ENCODE measurements at places on chromosomes 2 and 18.

GRCh38 chr2:216936954-216937357 is 77.1 kb upstream of the TNP1 start:
- no peak for DNase-seq

DNA sequence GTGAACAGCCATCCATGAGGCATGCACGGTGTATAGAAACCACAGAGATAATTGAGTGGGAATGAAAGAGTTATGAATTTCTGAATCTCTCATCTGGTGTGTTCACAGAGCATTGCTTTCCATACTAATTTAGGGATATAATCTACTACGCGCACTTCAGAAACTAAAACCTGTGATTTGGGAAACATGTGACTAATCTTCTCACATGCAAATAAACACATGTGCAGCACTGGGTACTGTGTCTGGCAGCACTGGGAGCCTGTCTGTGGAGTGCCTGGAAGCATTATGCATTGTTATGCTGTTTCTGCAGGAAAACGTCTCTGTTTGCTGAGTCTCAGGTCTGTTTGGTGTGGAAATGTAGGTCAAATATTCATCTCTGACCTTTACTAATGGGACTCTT is 287.3 kb downstream of the CMPK2 start:
- DNase-seq = no peak

DNA sequence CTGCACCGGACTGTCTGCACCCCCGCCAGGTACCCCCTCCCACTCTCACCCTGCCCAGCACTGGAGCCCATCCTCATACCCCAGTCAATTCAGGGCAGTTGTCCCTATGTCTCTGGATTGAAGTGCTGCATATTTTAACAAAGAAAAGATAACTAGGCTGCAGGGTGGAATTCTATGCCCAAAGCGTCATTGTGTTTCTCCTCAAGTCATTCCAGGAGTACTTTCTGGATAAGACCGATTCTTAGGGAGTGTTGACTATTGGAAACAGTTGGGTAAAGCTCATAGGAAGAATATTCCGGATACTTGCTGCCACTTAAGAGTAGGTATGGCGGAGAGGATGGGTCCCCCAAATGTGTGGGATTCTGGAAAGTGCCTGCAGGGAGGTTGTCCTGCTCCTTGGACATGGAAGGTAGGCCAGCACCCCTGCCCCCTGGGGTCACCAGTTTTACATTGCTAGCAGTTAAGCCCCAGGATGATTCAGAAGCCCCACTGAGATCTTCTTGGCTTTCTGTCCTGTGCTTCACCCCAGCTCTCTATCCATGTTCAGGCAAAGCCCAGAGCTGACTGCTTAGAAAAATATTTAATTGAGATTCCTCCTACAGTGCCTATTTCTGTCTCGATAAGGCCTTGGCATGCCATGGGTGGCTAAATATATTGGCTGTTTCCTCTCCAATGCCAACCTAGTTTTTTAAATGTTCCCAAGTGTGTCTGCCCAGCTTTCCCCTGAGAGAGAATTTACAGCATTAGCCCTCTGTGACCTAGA is 48.2 kb downstream of the RPL37A start:
- no peak for DNase-seq

DNA sequence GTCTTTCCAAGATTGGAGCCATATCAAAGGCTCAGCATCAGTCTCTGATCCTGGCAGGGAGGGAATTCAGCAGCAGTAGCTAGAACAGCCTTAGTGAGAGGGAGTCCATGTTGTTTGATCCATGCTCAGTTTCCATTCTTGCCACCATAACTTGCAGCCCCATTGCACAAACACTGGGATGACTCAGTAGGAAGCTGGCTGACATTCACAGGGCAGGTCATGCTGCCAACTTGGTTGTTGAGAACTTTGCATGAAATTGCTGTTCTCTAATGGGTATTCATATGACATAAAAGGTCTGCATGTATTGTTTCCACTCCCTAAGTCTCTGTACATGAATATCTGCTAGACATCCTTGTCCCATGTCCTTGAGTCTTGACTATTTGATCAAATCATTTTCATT is 29.9 kb upstream of the STAT4 start:
- DNase-seq = no peak

DNA sequence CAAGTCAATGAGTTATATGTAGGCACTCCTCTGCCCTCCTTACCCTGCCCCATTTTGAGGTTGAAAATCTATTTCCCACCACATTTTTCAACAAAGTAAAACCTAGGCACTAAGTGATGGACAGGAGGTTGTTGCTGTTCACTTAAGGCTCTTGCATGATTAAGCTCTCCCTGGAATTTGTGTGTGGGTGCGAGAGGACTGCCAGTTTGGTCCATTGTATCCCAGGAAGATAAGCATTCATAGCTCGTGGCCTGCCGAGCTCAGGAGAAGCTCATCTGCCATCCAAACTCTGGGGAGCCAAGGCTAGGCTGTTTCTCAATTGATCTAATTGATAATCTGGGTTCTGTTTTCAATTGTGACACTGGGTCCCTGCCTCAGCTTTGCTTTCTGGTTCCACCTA is 4.7 kb upstream of the MAP4K4 start:
- no peak for DNase-seq

GRCh38 chr2:213491376-213491775 is 207.1 kb downstream of the SPAG16 start:
- DNase-seq = no peak

GRCh38 chr2:237667893-237668292 is 40.5 kb downstream of the LRRFIP1 start:
- DNase-seq = no peak

DNA sequence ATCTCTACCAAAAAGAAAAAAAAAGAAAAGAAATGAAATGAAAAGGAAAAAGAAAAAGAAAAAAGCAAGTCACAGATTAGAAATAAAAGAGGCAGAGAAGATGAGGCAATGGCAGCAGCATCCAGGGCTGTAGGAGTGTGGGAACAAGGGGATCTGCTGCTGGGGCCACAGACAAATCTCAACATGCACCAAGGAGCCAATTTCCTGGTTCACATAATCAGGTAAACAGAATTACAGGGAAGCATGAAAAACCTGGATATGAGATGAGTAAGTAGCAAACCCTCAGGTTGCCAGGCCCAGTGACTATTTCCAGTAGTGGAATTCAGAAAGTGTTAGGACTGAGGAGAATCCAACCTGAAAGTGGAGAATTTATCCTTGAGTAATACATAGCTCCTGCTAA is 77.4 kb upstream of the ARHGAP28 start:
- DNase-seq = no peak

GRCh38 chr18:6495536-6495935 is 80.8 kb upstream of the L3MBTL4 start:
- no peak for DNase-seq

DNA sequence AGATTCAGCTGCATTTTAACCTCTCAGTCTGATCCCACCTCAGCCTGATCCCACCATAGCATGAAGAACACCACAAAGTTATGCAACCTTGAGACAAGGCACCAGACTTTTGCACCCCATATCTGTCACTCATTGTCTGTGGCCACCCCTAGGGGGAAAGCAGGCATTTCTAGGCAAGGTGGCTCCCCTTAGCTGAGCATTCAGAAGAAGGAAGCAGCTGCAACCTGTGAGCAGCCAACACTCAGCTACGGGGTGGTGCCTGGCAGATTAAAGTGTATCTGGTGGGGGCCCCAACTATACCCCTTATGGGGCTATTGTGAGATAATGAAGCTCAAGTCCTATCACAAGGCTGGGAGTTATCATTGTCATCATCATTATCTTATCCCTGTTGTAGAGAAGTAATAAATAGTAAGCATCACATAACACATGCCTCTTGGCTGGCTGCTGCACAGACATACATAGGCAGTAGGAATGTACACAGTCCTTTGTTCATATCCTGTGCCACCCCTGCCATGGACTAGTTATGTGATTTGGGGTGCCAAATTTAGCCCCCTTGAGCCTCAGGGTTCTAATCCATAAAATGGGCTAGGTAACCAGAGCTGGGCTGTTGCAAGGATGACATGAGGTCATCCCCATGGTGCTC is 20.6 kb upstream of the TMEM163 start:
- no peak for DNase-seq

GRCh38 chr18:23244401-23244800 is 109.1 kb downstream of the CABLES1 start:
- DNase-seq = no peak

- no peak for DNase-seq
These were observed 62.2 kb downstream of the ALPK2 start for GRCh38 chr18:58566556-58567292.

DNA sequence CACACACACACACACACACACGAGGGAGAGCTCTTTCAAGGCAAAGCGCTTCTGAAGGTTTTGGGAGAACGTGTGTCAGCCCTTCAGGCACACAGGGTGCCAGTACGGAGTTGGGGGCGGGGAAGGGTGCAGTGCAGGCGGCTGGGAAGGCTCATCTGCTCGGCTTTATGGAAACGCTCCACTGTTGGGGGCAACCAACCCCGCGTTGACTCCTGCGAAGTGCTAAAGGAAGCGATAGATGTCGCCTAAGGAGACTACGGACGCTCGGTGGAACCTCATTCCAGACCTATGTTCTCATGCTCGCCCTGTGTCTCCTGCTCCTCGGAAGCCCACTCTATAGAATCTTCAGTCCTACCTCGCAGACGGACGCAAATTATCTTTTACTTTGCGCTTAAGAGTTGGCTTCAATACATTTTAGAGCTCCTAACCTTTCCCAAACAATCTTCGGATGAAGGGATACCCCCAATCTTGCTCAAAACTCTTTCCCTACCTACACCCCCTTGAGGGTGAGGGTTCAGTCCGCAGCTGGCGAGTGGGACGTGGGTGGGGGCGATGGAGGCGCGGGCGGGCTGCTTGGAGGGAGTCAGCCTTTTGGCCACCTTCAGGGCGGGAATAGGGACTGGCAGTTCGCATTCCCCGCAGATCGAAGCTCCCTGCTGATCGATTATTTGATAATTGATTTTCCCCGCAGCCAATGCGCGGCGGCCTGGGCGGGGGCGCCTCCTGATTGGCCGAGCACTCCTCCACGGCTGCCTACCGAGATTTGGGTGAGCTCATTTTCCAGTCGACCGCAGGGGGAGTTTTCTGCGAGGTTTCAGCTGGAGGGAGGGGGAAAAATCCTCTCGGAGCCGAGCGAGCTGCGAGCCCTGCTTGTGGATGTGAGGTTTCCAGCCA is 1.9 kb upstream of the MEIS1 start:
- peak; percentile 91 for DNase-seq

GRCh38 chr2:143451642-143452281 is 322.5 kb downstream of the ARHGAP15 start:
- DNase-seq = no peak

- peak; percentile 31 for DNase-seq
These were observed 14.3 kb upstream of the ST8SIA5 start for GRCh38 chr18:46771141-46771540.

DNA sequence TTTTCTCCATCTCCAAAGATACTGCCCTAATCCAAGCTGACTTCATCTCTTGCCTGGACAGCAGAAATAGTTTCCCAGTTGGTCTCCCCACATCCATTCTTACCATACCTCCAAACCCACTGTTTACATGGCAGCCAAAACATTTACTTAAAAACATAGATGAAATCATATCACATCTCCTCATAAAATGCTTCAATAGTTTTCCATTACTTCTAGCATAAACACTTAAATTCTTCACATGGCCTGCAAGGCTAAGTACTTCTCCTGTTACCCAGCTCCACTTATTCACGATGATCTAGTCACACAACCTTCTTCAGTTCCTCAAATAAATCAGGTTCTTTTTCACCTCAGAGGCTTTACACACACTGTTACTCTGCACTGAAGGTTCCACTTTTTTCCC is 185.8 kb upstream of the ACVR2A start:
- no peak for DNase-seq

DNA sequence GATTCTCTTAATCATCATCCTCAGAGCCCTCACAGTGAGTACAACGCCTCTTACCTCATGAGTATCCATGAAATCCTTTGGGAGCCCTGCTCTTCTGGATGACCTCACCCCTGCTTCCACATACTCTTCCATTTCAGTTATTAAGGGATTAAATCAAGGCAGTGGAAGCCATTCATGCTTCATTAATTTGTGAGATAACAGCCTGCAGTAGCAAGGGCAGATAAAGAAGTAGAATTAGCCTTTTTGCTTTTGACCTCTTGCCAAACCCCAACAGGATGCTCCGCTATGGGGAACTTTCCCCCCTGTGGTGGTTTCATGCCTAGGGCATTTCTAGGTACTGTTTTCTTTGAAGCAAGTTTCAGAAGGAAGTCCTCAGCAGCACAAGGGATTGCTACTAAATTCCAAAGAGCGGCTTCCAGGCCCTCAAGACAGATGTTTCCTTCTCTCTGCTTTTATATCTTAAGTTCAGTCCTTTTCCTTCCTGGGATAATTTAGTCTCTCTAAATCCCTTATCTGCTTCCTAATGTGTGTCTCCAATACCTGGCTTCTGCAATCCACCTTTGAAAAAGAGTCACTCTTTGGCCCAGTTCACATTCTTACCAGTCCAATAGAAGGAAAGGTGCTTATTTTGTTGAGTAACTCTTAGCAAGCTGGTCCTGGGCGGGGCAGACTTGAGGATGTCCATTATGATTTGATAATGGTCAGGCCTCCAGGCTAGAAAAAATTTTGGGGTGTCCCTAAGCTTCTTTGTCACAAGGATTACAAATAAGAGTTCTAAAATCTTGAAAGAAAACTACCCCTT is 76.9 kb downstream of the MYO1B start:
- DNase-seq = no peak

GRCh38 chr18:2515908-2516625 is 55.2 kb downstream of the METTL4 start:
- no peak for DNase-seq

GRCh38 chr18:49863769-49864621 is 50.7 kb upstream of the ACAA2 start:
- DNase-seq = no peak

- DNase-seq = no peak
These were observed 150.9 kb downstream of the COL6A3 start for GRCh38 chr2:237262838-237263771.

DNA sequence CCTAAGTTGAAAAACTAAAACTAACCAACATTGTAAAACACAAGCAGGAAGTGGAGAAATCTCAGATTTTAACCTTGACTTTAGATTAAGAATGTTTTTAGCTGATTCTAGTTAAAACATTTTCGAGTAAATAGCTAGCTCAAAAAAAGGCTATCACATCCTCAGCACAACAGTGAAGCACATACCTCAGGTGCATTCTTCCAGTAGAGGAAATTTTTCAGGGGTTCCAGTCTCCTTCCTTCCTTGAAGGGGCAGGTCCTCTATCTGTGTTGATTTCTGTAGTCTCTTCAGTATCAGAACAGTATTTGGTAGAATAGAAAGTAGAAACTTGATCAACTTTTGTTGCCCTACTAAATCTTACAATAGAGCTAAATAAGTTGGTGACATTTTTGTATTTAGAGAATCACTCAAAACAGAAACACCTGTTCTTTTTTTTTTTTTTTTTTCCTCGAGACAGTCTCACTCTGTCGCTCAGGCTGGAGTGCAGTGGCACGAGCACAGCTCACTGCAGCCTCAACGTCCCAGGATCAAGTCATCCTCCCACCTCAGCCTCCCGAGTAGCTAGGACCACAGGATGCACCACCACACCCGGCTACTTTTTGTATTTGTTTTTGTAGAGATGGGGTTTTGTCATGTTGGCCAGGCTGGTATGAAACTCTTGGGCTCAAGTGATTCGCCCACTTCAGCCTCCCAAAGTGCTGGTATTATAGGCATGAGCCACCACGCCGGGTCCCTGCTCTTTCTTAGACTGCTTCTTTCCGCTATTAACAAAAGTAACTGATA is 6.9 kb upstream of the GPR155 start:
- DNase-seq = no peak

All from NCI-H1105 (cell line).